ENCODE measurements at places on chromosomes 7 and 10. TPM values are rescaled to one million over a fixed set of nuclear protein-coding genes. Genes with fewer than 3 reads are reported as not detected.

DNA sequence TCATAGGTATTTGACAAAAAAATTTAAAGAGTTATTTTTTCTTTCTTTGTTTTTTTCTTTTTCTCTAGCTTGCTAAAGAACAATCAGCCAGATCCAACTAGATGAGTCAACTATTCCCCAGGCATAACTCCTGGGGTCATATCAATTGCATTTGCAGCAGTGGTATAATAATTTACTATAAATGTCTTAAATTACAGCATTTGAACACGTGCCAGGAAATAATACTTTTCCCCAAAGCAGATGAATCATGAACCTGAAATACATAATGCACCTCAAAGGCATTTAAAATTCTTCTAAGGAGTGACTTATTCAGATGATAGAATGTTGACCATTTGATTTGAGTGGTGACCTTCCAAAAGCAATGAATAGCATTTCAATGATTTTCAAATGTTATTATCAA is 190.1 kb downstream of the LRRTM3 start:
- no peak overlapping the region for H3K27ac ChIP-seq
- peaks cover 23% of the 10 kb centered on the region for H3K4me1 ChIP-seq

GRCh38 chr7:56079450-56080185 is 13.1 kb downstream of the PHKG1 start:
- H3K36me3 ChIP-seq: peaks cover 25% of the 10 kb centered on the region
- H3K4me3 ChIP-seq: peak overlapping the region; percentile 23
- peak; percentile 86 for DNase-seq
- H3K4me1 ChIP-seq: peaks cover 60% of the 10 kb centered on the region
- peak overlapping the region; percentile 95 for H3K27ac ChIP-seq
- H3K27me3 ChIP-seq: no peaks in the 10 kb centered on the region

C10orf62 gene
- 1.5 TPM for total RNA-seq

- H3K4me1 ChIP-seq: no peaks in the 10 kb centered on the region
- DNase-seq: no peak
- no peaks in the 10 kb centered on the region for H3K27me3 ChIP-seq
- H3K36me3 ChIP-seq: no peaks in the 10 kb centered on the region
- H3K4me3 ChIP-seq: no peak overlapping the region
These were observed 146.1 kb upstream of the TMEM196 start for GRCh38 chr7:19919261-19920095.

DNA sequence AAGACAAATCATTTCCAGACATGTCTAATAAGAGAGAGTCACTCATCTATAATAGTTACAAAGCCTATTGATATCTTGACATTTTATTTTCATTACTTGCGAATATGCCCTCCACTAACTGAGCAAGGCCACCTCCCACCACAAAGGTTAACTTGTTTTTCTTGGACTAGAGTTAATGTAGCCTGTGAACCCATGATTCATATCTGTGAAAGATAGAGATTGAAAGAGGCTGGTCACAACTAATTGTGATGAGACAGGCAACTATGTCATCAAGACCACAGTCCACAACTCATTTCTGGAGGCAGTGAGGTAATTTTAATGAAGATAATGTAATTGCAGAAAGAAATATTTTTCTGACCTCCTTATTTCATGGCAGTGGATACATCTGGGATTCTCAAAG is 491.8 kb upstream of the TPK1 start:
- no peaks in the 10 kb centered on the region for H3K27me3 ChIP-seq
- H3K27ac ChIP-seq: no peak overlapping the region
- DNase-seq: no peak
- no peaks in the 10 kb centered on the region for H3K36me3 ChIP-seq
- no peak overlapping the region for H3K4me3 ChIP-seq
